ENCODE measurements at places on chromosomes 16 and 17.

GRCh38 chr17:7404737-7405349, 946 bp upstream of the TMEM256 start:
- DNase-seq, result no peak

- DNase-seq, result no peak
Measured at GRCh38 chr16:6665126-6665525, 667.5 kb upstream of the RBFOX1 start.

GRCh38 chr16:49485663-49486062, 112.1 kb downstream of the C16orf78 start:
- DNase-seq, result no peak

GRCh38 chr17:67433248-67433924, 56.3 kb downstream of the PITPNC1 start:
- no peak for DNase-seq

GRCh38 chr17:50266384-50267073, 7.7 kb upstream of the TMEM92 start:
- no peak for DNase-seq

DNA sequence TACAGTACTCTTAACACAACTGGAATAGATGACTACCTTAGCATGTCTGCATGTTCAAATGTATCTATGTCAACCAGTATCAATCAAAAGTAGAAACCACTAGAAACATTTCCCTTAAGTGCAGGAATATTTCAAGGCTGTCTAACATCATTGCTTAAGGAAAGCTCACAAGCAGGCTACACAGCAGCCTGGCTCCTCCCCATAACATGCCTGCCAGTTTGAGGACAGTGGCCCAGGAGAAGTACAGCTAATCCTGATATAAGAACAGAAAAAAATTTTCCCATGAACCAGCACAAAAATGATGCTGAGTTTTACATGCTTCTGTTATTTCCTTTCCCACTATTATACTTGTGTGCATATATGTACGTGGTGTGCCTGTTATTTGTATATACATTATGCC, 175.1 kb downstream of the MYO1D start:
- no peak for DNase-seq

GRCh38 chr17:40122136-40122998, 596 bp downstream of the MSL1 start:
- DNase-seq, result no peak

- no peak for DNase-seq
Measured at GRCh38 chr17:72092710-72093322, 28.0 kb upstream of the SOX9 start.

- DNase-seq, result no peak
Measured at GRCh38 chr17:34578016-34578415, 1.4 kb upstream of the TMEM132E start.

- no peak for DNase-seq
Measured at GRCh38 chr17:7560172-7561027, 1.3 kb upstream of the SENP3 start.

- no peak for DNase-seq
Measured at GRCh38 chr17:45645330-45645729, 138.8 kb upstream of the CRHR1 start.

Data from NCI-H1417 treated with DMSO at 0.1 percent for 48 hours (cell line).